ENCODE measurements at places on chromosomes 6 and 20.
A peak's percentile ranks its signal among the peaks of the same experiment; 100 is the strongest.

DNA sequence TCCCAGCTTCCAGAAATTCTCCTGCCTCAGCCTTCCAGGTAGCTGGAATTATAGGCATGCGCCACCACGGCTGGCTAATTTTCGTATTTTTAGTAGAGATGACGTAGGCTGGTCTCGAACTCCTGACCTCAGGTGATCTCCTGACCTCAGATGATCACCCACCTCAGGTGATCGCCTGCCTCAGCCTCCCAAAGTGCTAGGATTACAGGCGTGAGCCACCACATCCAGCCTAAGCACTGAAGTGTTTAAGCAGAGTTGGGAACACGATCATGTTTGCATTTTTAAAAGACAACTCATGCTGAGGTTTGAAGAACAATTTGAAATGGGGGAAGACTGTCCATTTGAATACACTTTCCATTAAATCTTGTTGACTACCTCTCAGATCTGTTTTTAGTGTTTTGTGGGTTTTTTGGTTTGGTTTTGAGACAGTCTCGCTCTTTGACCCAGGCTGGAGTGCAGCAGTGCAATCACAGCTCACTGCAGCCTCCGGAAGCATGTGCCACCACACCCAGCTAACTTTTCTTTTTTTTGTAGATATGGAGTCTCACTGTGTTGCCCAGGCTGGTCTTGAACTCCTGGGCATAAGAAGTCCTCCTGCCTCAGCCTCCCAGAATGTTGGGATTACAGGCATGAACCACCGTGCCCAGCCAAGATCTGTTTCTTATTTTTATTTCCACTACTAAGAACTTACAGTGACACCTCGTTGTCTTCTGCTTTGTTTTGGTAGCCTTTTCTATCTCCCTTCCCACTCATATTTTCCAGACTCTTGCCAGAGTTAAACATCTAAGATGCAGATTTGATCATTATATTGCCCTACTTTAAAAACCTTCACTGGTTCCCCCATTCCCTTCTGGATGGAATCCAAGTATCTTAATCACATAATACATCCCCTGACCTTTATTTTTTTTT is 5.5 kb downstream of the CASP8AP2 start:
- no peak for DNase-seq

DNA sequence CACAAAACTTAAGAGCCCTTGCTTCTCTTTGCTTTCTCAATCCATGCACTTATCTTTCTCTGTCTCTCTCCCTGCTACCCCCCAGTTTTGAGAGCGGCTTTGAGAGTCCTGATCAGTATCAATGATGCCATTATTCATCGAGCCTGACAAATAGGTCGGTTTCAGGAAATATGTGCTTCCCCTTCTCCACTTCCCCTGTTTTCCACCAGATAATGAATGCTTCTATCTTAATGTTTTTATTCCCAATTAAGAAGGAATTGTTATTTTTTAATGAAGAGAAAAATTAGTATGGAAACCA is 117.7 kb downstream of the KIF13A start:
- no peak for DNase-seq

- no peak for DNase-seq
Observed at GRCh38 chr20:31967830-31968249, at the start of gene XKR7. Gene XKR7, plus strand, starts transcription at chr20:31968151. Its CDS starts 25 bp downstream, at chr20:31968176.

DNA sequence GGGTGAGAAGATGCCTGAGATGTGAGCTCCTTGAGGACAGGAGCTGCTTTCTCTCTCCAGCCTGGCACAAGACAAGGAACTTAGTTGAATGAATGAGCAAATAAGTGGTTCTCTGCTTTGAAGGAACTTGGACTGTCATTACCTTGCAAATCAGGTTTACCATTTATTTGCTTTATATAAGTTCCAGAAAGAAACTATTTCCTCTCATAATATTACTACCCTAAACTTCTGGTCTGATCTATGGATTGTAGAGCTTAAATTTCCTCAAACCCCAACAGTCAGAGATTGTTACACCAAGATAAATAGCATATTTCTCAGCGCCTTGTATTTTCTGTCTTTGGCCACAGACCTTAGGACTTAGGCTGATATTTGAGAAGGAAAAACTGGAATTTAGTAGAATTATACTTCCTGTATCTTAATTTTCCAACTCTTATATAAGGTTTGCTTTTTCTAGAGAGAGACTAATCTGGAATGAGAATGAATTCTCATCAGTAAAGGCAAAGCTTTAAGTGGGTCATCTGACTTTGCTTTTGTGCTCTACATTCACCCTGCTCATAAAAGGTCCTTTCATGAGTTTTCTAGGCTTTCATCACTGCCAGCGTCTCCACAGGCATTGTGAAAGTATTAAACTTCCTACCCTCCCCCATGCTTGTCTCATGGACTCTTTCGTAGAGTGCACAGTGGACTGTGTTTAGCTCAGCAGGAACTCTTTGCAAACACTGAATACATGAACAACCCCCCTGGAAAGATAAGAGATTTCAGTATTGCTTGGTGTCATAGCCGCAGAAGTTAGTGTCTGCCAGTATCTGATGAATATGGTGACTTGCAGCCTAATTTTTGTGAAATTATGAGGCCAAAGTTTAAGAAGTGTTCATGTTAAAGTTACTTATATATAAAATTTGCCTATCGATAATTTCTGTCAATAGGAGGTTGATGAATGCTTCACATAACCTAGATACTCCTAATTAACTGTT is 74.0 kb downstream of the PTPRA start:
- no peak for DNase-seq

GRCh38 chr6:42898891-42899361 is 16.9 kb upstream of the PTCRA start:
- DNase-seq: peak; percentile 41

DNA sequence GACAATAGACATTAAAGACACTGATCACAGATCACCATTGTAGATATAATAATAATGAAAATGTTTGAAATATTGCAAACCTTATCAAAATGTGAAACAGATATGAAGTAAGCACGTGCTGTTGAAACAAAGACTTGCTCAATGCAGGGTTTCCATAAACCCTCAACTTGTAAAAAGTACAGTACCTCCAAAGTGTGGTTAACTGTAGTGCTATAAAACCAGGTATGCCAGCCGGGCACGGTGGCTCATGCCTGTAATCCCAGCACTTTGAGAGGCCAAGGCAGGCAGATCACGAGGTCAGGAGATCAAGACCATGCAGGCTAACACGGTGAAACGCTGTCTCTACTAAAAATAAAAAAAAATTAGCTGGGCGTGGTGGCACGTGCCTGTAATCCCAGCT is 96.6 kb downstream of the ZFAND3 start:
- DNase-seq: no peak

DNA sequence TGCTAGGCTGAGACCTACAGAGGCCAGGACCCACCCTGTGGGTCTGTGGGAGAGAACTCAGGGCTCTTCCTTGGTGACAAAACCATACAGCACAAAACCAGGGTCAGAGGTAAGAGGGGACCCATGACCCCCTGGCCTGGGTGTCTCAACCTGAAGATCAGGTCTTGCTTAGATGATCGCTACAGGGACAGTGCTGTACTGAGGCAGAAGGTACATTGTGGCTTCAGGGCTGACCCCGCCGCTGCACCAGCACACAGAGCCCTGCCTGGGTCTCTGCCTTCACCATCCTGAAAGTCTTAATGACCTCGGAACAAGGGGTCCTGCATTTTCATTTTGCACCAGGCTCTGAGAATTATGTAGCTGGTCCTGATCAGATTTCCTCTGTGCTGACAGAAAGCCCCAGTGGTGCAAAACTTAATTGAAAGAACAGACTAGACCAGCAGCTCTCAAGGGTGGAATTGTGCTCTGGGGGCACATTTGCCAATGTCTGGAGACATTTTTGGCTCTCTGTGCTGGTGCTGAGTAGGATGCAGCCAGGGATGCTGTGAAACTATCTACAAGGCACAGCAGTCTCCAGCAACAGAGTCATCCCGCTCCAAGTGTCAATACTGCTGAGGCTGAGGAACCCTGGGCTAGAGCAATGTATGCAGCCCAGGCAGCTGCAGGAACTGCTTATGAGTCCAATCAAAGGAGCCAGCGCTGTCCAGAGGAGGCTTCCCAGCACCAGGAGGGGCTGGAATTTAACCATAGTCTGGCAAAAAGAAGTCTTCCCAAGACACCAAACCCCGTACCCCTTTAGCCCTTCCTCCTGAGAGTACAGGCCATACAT is 254.9 kb downstream of the ERMARD start:
- DNase-seq: no peak

DNA sequence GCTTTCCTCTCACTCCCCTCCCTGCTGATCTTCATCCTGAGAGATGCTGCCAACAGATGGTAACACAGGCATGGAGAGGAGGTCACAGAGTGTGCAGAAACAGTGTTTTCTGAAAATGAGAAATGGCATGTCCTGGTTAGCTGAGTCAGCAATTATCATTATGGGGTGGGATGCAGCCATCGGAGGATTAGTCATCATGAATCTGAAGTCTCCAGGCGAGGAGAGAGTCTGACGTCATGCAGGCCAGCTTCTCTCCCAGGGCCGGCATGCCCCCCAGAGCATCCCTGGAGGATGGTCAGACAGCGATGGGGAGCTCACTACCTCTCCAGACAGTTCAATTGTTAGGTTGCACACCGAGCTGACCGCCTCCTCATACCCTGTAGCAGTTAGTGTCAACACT is 4.7 kb upstream of the GTSF1L start:
- no peak for DNase-seq

GRCh38 chr6:101516578-101516977 is 123.1 kb downstream of the GRIK2 start:
- no peak for DNase-seq

GRCh38 chr6:126535595-126535994 is 195.7 kb downstream of the CENPW start:
- DNase-seq: no peak

DNA sequence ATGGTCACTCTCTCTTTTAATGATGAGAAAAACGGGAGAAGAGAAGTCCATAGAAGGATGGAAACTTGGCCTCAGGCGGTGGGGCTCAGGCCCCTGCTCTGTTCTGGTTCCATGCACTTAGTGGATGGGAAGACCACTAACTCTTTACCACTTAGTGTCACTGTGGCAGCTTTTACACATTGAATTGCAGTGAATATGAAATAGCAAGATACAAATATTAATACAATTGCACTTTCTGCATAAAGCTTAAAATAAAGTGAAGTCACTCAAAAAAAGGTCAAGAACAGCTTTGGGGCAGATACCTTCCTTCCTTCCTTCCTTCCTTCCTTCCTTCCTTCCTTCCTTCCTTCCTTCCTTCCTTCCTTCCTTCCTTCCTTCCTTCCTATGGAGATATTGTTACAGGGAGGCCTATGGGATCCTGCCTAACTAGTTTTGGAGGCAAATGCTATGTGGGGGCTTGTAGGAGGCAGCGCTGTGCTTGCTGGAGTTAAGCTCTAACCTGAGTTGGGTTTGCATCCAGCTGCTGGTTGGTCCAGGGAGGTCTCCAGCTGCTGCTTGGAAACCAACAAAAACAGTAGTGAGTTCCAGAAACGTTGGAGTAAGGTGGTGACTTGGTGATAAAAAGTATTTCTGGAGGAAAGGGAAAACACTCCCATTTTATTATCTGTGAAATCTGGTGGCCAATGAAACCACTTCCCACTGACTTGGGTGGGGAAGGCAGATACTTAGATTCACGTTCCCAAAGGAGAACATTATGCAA is 62.3 kb upstream of the NKX2-2 start:
- DNase-seq: no peak

DNA sequence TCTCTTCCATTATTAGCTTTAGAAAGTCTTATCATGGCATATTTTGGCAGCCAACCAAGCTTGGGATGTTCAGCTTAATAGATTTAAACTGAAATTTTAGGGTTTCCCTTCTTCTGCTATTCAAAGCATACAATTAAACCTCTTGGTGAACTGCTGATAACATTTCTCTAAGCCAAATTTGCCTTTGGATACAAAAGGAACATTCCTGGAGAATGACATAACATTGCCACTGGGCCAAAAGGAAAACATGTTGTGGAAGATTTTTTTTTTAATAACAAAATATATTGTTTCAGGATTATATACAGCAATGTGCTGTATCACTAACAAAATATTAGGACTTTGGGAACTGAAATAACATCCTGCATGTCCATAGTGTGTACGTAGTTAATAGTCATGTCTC is 215.1 kb upstream of the TBX18 start:
- DNase-seq: no peak

GRCh38 chr6:156562019-156562418 is 215.2 kb upstream of the ARID1B start:
- no peak for DNase-seq

- DNase-seq: no peak
Observed at GRCh38 chr6:103872233-103872632, 987.5 kb downstream of the HACE1 start.

- DNase-seq: no peak
Observed at GRCh38 chr6:137497721-137498463, 3.7 kb upstream of the OLIG3 start.

GRCh38 chr20:37680420-37680819 is 13.4 kb upstream of the CTNNBL1 start:
- no peak for DNase-seq

DNA sequence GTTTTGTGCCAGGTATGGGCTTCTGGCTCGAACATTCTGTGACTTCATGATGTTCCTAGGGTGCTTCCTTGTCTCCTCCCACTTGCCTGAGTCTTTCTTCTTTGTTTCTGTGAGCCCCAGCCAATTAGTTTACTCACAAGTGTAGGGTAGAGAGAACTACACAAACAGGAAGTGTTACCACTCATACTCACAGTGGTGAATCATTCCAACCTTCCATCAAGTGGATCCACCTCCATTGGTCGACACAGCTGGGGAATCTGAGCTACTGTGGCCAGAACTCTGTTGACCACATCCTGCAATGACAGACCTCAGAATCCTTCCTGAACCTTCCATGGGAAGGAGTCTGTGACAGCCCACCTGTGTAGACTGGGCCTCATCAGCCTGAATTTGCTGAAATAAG is 76.8 kb downstream of the UNC5CL start:
- DNase-seq: peak; percentile 23

- DNase-seq: no peak
Observed at GRCh38 chr20:37266940-37267666, 5.5 kb upstream of the GHRH start.

DNA sequence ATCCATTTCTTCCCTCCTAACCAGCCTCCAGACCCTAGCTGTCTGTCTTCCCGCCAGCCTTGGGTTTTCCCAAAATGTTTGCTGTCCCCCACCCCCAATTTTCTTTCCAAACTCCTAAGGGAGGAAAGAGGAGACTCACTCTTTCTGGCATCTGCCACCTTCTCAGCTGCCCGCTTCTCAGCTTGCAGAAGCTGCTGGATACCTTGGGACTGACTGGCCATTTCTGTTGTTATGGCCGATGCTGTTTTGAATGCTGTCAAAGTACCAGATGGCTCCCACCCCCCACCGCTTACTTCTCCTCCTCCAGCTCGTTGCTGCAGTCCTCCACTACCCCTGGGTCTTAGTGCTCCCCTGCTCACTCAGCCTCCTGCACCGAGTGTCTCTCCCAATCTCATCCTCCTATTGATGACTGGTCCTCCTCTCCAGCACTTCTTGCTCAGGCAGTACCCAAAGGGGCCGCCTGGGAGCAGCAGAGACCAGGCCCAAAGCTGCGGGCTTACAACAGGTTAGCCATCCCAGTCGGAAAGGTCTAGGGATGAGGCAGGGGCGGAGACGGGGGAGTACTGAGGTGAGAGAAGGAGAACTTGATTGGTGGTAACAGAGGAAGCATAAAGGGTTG is at the start of gene ATP6V1G2:
Gene ATP6V1G2 (minus strand): TSS at position 270 of the 619 bp plus-strand sequence. CDS start 49 bp downstream, at position 221.
- DNase-seq: peak; percentile 86

Measured in NK-92 treated with Interleukin-12 subunit alpha and Interleukin-12 subunit beta, amount 100 ng/mL, for 24 hours (cell line).